ENCODE measurements at places on chromosomes 6 and 20.

DNA sequence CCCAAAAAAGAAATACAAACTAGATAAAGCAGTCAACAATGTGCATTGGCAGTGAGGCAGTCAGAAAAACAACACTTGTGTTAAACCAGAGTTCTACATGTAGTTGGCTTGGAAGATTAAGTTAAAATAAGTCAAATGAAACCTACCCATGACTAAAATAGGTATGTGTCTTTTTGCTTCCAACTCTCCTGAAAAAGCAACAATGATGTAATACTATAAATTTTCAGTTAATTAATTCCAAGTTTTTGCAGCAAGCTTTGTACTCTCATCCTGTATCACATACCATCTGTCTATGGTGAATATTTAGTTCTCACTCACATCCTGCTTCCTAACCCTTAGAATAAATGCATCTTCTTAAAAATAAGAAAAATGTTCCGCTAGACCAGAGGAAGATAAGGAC, 261.5 kb downstream of the KIF16B start:
- DNase-seq, result no peak

- DNase-seq, result no peak
These were observed 56.9 kb upstream of the DYNLRB1 start for GRCh38 chr20:34459209-34459897.

GRCh38 chr6:93218096-93218495, 201.3 kb downstream of the EPHA7 start:
- DNase-seq, result no peak

GRCh38 chr6:3500262-3501014, 43.6 kb upstream of the SLC22A23 start:
- DNase-seq, result peak; percentile 64

DNA sequence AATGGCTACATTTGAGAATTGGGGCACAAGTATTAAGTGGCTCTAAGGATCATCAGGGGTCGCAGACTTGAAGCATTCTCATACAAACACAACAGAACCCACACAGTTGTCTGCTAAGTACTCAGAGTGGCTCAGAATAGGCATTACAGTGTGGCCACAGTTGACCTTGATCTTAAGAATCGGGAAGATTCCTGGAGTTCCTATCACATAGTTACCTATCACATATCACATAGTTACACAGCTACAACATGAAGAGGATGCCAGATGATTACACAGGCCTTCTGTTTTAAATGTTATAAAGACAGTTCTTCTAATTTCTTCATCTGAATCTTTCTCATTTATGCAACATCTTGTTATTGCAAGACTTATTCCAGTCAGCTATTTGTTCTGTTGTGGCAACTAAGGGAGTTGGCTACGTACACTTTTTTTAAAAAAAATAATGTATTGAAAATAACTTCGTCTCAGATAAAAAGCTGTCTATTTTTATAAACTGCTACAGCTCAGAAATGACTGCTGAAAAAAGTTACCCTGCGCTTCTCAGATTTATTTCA, 129.0 kb downstream of the REV3L start:
- DNase-seq, result no peak

GRCh38 chr6:47180633-47181032, 129.1 kb downstream of the TNFRSF21 start:
- peak; percentile 4 for DNase-seq

- DNase-seq, result no peak
These were observed 627.5 kb downstream of the PKHD1 start for GRCh38 chr6:51459958-51460357.

DNA sequence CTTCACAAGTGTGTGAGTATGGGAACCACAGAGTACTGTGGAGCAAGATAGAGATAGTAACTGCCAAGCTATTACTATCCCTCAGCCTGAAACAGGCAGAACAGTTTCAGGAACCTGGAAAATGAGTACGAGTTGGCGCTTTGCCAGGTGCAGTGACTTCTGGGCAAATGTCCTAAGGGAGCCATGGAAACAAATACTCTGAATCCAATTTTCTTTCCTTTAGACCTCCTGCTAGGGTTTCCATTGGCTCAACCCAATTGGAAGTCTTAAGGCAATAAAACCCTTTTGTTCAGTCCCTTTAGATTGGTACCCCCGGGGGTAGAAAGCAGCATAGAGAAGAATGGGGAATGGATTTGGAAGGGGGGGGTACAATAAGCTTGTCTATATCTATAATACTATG, 205.0 kb upstream of the EPHA7 start:
- DNase-seq, result no peak

DNA sequence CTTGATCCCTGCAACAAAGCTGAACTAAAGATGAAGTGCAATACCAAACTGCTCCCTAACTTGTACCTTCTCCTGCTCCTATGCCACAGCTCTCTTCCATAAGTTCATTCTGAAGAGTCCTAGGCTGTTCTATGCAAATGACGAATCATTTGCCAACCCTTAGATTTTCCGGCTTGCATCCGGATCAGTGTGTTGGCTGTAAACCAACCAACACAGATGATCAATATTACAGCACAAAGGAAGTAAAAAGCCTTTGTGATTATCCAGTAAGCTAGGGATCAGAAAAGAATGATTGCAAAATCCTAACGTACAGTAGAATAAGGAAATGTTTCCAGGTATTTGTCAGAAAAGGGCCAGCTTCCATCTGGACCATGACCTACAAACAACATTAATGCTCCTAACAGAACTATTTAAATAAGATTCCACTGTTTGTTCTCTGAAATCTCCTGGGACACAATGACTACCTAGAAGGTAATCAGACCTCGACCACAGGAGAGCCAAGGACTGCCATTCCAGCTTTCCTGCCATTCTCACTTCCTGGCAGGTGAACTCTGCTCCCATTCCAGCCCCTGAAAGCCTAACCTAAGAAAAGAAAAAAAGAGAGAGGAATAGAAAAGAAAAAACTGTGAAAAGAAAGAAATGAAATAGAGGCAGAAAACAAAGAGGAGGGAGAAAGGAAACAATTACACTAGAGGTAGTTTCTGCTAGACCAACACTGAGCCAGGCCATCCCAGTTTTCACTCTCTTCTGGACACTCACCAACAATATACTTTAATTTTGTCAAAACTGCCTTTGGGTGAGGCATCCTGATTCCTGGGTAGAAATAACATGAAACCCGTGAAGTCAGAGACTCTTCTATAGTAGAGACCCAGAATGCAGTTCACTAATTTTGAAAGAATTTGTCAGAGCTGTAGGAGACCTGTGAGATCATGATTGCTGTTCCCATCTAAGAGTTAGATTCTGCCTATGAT, 19.7 kb downstream of the GMDS start:
- DNase-seq, result no peak

DNA sequence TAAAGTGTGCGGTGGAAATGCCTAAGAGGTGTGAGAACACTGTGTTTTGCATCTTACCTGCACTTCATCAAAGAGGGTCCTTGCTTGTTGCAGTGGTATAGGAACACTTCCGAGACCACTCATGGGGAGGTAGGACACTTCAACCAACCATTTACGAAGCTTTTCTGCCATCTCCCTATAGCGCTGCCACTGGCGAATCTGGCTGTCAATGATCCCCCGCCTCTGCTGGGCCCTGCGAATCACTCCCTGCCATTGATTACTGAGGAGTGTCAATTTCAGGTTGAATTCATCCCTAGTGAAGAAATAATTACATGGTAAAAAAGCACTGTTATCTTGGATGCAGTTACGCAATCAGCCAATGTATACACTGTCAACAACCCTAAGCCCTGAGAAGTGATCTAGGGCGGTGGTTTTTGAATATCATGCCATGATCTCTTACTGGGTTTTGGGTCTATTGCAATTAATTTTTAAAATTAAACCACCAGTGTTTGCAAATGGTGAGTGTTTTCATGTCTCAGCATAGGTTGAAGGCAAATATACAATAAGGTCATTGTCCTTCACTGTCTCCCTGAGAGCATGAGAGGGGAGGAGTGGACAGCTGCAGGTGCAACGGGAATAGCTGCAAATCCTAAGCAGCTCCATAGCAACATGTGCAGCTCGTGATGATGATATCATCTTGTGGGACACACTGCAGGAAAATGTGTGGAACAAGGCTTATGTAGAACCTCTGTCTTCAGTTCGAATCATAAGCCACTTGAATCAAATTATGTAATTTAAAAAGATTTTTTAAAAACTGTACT, 400.6 kb downstream of the ESR1 start:
- no peak for DNase-seq

- DNase-seq, result no peak
These were observed 10.7 kb downstream of the TMEM181 start for GRCh38 chr6:158570681-158570962.

GRCh38 chr6:99195986-99196655, 153.4 kb downstream of the FAXC start:
- no peak for DNase-seq

DNA sequence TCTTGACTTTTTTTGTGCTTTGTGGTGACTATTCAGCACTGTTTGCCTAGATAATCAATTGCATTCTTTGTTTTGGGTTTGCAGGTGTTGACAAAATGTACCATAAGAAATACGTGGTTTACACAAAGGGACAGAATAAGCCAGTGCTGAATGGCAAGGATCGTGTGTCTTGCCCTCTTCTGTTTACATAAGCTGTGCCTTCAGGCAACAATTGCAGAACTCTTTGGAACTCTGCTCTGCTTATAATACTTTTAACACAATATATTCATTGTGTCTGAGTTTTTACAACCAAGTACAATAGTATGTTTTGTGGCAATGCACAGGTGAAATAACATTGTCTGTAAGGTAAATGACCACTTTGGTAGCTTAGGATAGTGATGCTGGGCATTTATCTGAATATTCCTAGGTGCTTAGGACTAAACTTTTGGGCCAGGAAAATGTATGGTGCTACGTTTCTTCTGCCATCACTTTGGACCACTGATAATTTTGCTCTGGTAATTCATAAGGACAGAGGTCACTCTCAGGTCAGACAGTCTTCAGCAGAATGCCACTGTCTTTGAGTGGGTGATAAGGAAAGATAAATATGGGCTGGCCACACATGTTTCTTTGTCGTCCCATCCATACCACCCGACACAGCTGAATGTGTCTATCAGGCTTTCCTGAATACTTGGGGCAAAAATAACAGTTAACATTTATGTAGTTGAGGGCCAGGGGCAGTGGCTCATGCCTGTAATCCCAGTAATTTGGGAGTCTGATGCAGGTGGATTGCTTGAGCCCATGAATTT, 344.6 kb upstream of the IMPG1 start:
- no peak for DNase-seq

GRCh38 chr20:63360850-63361518, at the start of gene CHRNA4:
Gene CHRNA4, minus strand, starts transcription at chr20:63361349. Its CDS starts 184 bp downstream, at chr20:63361165.
- no peak for DNase-seq

GRCh38 chr20:5024982-5025381, 23.7 kb upstream of the SLC23A2 start:
- DNase-seq, result no peak

DNA sequence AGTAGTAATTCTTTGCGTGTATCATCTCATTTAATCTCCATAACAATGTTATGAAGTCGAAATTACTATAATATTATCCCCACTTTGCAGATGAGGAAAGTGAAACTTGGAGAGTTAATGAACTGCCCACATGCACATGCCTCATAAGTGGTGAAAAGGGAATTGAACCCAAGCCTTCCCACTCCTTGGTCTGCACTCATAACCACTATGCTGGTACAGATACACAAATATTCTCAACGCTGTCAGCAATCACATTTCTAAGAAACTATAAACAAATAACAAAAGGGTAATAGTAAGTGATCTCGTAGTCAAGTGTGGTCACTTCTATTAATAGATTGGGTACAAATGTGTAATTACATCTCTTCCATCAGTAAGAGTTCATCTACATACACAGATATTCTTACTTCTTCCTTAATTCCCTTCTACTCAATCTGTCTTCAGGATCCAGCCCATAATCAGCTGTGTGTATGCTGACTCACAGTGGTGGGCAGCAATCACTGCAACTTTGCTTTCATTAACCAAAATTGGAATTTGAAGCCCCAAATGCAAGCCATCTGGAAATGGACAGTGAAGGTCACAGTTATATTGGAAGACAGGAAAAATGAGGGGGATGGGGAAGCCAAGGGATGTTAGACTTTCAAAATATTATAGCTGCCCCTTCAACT, 6.6 kb downstream of the PRSS35 start:
- DNase-seq, result no peak

DNA sequence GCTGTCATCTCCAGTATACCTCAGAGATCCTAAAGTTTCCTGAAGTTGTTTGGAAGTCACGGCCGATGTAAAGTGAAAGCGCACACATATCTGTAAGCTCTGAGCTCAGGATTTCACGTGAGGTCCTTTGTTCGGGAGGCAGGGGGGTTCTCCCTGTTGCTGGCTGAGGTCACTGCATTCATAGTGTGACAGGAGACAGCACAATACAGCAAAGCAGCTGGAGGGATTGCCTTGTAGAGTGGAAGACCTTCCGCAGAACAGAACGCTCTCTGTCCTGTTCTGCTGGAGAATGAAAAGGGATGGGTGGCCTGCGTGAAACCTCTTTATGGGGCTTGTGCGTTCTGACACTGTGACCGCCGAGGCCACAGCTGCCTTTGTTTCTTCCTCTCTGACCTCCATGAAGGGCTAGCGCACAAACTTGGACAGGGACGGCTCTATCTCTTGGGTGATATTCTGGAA, 13.4 kb upstream of the SERPINB1 start:
- peak; percentile 70 for DNase-seq

- no peak for DNase-seq
These were observed 115.7 kb downstream of the AKAP7 start for GRCh38 chr6:131250936-131251335.

GRCh38 chr6:145714731-145715130, 20.6 kb downstream of the EPM2A start:
- no peak for DNase-seq

- DNase-seq, result no peak
These were observed 41.5 kb upstream of the TGM3 start for GRCh38 chr20:2254333-2254732.

- peak; percentile 28 for DNase-seq
These were observed 43.8 kb upstream of the TMEM181 start for GRCh38 chr6:158516098-158516497.

DNA sequence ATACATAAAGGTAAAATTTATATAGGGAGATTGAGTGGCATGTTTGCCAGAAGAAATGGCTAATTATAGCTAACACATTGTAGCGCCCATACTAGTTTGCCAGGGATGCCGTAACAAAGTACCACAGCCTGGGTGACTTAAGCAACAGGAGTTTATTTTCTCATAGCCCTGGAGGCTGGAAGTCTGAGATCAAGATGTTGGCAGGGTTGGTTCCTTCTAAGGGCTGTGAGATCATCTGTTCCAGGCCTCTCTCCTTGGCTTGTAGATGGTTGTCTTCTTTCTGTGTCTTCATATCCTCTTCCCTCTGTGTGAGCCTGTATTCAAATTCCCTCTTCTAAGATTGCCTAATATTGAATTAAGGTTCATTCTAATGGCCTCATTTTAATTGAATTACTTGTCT, 417.5 kb upstream of the OPRM1 start:
- DNase-seq, result no peak

DNA sequence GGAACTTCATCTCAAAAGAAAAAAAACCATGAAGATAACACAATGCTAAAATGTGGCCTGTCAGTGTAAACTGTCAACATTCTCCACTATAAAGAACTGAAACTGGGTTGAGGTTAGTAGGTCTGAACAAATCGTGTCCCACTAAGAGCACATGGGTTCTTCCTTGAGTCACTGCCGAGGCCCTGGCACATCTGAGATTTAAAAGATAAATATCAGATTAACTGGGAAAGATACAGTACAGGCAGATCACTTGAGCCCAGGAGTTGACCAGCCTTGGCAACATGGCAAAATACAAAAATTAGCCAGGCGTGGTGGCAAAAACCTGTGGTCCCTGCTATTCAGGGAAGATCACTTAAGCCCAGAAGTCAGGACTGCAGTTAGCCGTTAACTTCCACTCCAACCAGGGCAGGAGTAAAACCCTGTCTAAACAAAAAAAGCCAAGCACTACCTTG, 5.6 kb downstream of the EEF1A1 start:
- DNase-seq, result no peak
